ENCODE measurements at places on chromosomes 3 and 15.

GRCh38 chr15:51692154-51692553 lies 10.9 kb downstream of the SCG3 start:
- no peak overlapping the region for H3K27ac ChIP-seq
- H3K4me3 ChIP-seq: no peak overlapping the region
- DNase-seq: no peak
- H3K27me3 ChIP-seq: peaks cover 54% of the 10 kb centered on the region
- H3K4me1 ChIP-seq: no peaks in the 10 kb centered on the region

- no peaks in the 10 kb centered on the region for H3K4me1 ChIP-seq
- H3K36me3 ChIP-seq: no peaks in the 10 kb centered on the region
- no peak overlapping the region for H3K4me3 ChIP-seq
- H3K27me3 ChIP-seq: no peaks in the 10 kb centered on the region
- no peak overlapping the region for H3K27ac ChIP-seq
Measured at GRCh38 chr3:63809607-63810006, 9.5 kb upstream of the C3orf49 start.

DNA sequence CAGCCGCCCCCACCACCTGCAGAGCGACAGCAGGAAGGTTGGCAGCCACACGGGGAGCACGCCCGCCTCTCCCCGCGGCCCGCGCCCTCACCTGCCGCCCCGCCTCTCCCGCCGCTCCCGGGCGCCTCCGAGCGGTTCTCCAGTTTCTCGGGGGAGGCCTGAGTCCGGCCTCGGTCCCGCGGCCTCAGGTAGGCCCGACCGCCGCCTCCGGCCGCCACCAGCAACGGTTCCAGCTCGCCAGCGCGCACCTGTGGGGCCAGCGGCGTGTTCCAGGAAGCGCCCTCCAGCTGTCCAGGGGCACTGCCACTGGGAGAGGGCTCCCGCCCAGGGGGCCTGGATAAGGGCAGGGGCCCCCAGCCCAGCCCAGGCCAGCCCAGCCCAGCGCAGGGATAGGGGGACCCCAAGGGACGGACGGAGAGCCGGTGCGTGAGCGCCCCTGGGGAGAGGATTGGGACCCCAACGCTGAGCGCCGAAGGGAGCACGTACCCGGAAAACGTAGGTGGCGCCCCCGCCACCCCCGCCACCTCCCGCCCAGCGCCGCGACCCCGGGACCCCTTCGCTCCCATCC lies 2.2 kb downstream of the LTK start:
- no peak overlapping the region for H3K27ac ChIP-seq
- H3K4me1 ChIP-seq: peaks cover 20% of the 10 kb centered on the region
- H3K36me3 ChIP-seq: no peaks in the 10 kb centered on the region
- H3K4me3 ChIP-seq: no peak overlapping the region

DNA sequence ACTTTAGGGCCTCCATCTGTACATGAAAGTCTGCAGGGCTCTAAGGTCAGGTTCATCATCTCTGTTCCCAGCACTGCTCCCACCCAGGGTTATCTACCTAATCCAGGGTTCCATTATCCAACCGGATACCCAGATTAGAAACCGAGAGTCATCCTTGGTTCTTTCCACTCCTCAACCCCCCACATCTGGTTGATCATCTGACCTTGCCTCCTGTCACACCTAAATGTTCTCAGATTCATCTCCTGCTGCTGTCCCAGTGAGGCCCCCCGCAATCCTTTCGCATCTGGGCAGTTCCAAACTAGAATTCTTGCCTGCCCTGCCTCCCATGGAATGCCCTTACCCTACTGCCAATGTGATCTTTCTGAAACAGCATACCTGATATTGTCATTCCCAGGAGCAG lies 136.5 kb downstream of the PDE8A start:
- no peak for DNase-seq
- H3K4me1 ChIP-seq: peaks cover 3% of the 10 kb centered on the region
- H3K27me3 ChIP-seq: no peaks in the 10 kb centered on the region
- H3K36me3 ChIP-seq: peaks cover 34% of the 10 kb centered on the region
- H3K4me3 ChIP-seq: no peak overlapping the region

Data from chondrocyte (in vitro differentiated cells).